ENCODE measurements at places on chromosomes 1 and 21. TPM values are rescaled to one million over a fixed set of nuclear protein-coding genes. Genes with fewer than 3 reads are reported as not detected.
A peak's percentile ranks its signal among the peaks of the same experiment; 100 is the strongest.

The SPRR1B gene
- polyA plus RNA-seq: not detected

The TBX19 gene
- 2.2 TPM for polyA plus RNA-seq

The RAD54L gene
- polyA plus RNA-seq: not detected

The MROH9 gene
- polyA plus RNA-seq: not detected

The MROH7 gene
- not detected for polyA plus RNA-seq

The CGN gene
- polyA plus RNA-seq: 0.25 TPM

The PHLDA3 gene
- polyA plus RNA-seq: 0.13 TPM

The TSPAN1 gene
- not detected for polyA plus RNA-seq

DNA sequence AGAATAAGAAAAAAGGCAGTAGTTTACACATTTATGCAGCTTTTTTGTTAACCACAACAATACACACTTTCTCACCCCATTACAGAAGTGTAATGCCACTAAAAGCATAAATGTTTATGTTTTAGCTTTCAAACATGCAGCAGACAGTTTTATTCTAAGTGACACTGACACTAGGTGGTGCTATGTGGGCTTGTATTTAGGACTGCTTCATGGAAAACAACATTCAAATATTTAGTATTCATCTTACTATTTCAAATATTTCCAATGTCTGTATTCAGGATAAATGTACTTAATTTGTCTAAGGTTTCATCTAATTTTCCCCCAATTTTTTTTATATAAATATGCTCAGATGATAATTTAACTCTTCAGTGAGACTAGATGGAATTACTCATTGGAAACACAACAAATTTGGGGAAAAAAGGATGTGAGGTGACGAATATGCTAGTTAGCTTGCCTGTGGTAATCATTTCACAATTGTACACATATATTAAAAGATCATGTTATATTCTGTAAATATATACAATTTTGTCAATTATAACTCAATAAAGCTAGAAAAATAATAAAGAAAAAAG lies 71.4 kb downstream of the USP1 start:
- DNase-seq: peak; percentile 37

DNA sequence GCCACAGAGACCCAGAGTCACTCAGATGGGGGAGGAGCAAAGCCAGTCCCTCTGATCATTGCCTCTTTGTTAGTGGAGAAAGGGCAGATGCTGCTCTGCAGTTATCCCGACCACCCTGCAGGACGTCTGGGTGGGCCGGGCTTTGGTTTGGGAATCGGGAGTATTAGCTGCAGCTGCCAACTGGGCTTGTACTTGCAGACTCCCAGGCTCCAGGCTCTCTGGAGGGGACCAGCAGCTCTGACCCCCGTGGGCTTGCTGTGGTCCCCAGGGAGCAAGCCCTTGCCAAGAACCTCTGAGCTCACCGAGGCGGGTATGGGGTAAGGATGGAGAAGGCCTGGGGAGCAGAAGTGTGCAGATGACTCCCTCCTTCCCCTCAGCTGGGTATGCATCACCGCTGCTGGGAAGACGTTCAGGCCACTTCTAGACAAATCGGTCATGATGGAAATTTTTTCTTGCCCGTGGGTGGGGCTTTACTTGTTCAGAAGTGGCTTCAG lies 21.6 kb downstream of the MAPKAPK2 start:
- no peak for DNase-seq

GRCh38 chr1:3727825-3728776 lies 24.1 kb upstream of the CCDC27 start:
- no peak for DNase-seq

- DNase-seq: no peak
Measured at GRCh38 chr1:23854568-23854967, 13.5 kb downstream of the FUCA1 start.

- no peak for DNase-seq
Measured at GRCh38 chr21:41428311-41428710, 2.3 kb downstream of the MX1 start.

DNA sequence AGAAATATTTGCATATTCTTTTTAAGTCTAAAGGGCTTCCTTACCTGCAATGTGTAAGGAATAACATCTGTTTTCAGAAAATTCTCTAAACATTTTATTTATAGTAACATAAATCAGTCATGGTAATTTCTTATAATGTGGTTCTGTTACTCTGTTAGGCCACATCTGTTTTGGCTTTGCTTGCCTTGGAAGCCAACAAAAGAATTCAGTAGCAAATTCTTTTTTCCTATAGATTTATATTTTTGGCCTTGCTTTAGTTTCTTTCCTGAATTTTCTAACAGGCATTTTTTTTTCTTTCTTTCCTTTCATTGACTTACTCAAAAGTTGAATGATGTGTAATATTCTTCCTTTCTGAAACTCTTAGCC lies 72.2 kb downstream of the OSBPL9 start:
- no peak for DNase-seq

DNA sequence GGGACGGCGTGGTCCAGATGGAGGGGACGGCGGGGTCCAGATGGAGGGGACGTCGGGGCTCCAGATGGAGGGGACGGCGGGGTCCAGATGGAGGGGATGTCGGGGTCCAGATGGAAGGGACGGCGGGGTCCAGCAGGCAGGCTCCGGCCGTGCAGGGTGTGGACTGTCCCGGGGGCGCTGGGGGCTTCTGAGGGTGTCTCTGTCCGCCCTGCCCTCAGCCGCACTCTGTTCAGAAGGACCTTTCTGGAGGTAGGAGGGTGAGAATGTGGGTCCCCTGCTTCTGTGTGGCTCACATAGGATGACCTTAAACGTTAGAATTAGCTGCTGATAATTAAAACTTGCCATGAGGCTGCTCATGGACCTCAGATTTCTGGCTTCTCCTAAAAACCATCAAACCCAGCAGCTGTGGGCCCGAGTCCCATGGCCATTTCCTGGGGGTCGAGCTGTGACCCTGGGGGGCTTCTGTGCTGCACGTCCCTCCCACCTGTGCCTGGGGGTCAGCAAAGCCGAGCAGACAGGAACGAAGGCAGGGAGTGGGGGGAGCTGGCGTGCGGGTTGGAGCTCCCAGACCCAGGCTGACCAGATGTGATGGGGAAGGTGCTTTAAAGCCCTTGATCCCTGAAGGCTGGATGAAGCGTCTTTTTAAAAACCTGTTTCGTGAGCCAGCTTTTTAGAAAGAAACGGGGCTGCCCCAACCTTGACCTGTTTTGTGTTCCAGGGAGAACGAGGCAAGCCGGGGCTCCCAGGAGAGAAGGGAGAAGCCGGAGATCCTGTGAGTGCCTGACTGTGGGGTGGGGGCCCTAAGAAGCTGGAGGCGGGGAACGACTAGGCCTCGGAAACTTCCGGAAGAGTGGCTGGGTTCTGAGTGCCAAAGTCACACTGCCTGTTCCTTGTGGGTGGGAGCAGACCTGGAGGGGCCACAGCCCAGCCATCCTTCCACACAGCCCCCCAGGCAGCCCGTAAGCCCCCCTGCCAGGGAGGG lies 7.1 kb downstream of the COL6A1 start:
- DNase-seq: peak; percentile 19

GRCh38 chr1:97308131-97308530 lies 586.5 kb downstream of the PTBP2 start:
- DNase-seq: no peak

DNA sequence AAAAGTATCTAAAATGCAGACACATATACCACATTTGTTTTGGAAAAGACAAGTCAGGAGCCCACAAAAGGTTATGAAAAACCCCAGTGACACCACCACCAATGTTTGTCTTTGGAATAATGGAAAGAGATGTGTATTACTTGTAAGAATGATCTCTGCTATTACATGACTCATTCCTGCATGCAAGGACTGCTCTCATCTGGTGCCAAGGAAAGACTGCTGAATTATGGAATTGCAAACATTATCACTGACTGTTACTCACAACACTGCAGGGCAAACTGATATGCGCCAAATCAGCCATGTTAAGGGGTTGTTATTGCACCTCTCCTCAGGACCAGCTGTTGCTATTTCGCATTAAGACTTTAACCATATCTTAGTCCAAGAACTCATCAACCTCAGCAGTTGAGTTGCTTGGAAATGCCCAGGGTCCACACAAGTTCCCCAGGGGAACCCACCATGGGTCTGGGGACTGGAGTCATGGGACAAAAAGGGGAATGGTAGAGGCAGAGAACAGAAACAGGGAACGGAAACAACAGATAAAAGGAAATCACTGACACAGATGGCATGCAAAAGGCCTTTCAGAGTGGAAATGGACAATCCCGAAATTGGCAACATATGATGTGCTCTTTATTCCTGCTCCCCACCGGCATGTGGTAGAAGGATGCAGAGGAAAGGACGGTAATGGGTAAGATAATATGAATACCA lies 34.4 kb downstream of the CAPZB start:
- no peak for DNase-seq

DNA sequence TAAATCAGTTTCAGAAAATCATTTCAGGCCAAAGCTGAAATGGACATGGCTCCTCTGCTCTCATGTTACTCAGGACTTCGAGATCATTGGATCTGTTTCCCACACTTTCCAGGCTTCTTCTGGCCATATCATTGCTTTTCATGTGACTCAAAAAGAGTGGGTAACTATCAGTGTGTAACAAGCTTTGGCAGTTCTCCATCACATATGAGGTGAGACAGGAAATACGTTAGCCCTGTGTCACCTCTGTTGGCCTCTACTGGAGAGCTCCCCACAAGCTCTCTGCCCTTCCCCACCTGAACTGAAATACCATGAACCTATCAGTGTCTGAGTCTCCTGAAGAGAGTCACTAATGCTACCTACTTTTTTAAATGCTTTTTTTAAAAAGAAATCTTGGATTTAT lies 128.2 kb downstream of the LBR start:
- DNase-seq: no peak

GRCh38 chr1:115728341-115728740 lies 40.2 kb downstream of the CASQ2 start:
- no peak for DNase-seq

DNA sequence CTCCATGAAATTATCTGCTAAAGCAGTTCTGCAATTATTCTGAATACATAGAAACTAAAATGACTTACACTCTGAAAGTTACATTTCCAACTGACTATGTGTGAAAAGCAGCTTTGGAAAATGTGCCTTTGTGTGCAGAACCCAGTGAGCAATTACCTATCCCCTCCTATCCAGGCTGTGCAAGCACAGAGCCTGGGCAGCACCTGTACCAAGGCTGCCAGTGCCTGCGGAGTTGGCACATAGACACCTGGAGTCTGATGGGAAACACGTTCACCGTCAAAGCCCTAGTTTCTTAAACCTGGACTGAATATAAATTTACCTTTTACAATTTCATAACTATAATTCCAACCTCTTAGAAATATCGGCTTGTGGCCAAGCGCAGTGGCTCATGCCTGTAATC lies 307.3 kb downstream of the KCNH1 start:
- DNase-seq: no peak

GRCh38 chr1:11429226-11429625 lies 49.7 kb upstream of the DISP3 start:
- DNase-seq: no peak

DNA sequence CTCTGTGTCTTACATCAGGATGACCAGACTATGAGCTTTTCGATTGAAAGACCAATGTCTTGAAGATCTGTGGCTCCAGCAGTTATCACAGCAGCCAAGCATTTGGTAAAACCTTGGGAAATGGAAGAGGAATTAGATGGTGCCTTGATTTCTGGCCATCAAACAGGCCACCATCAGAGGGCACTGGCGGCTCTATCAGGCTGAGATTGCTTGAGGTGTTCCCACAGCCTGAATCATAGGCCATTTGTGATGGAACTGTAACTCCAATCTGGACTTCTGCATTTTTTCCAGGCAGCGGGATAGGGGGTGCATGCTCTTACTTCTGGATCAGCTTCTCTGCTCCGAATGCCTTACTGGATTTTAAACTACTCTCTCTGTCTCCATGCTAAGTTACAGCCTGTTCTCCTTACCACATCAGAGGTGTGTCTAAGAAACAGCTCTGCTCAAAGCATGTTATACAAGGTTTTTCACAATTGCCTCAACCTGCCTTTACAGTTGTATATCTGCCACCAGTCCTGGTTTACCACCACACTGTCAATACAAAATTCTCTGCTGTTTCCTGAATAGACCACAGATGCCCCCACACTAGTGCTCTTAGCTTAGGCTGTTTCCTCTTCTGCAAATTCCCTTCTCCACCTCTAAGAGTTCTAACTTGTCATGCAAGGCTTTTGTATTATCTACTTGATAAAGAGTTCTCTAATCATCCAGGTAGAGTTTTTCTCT lies 180.9 kb downstream of the PTGER3 start:
- DNase-seq: no peak

GRCh38 chr1:162892906-162893611 lies 32.1 kb upstream of the CCDC190 start:
- DNase-seq: no peak

- DNase-seq: no peak
Measured at GRCh38 chr21:42051788-42052187, 19.3 kb upstream of the UMODL1 start.

GRCh38 chr1:221457685-221458446 lies 284.0 kb downstream of the DUSP10 start:
- DNase-seq: no peak

GRCh38 chr1:51422367-51423072 lies 92.2 kb upstream of the TTC39A start:
- DNase-seq: no peak

GRCh38 chr21:15703932-15704331 lies 25.9 kb upstream of the USP25 start:
- no peak for DNase-seq
